ENCODE measurements at places on chromosomes 16 and 17.

DNA sequence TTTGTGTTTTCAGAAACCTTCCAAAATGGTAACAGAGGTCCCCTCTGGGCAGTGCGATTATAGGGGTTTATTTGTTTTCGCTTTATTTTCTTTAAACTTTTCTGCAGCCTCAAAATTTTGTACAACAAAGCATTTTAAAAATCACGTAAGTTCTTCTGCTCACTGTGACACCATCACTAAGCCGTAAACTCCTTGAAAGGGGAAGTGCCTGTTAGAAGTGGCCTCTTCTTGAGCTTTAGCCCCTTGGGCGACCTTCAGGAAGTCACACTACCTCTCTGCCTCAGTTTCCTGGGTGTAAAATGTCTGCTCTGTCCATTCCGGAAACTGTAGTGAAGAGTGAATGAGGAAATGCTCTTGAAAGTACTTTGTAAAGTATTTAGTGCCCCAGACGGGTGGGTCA, 26.6 kb downstream of the ARHGAP27 start:
- no peak for DNase-seq

- DNase-seq, result no peak
These were observed 15.7 kb downstream of the BCAR1 start for GRCh38 chr16:75235721-75236193.

GRCh38 chr16:70757183-70757582, 43.8 kb downstream of the VAC14 start:
- no peak for DNase-seq

DNA sequence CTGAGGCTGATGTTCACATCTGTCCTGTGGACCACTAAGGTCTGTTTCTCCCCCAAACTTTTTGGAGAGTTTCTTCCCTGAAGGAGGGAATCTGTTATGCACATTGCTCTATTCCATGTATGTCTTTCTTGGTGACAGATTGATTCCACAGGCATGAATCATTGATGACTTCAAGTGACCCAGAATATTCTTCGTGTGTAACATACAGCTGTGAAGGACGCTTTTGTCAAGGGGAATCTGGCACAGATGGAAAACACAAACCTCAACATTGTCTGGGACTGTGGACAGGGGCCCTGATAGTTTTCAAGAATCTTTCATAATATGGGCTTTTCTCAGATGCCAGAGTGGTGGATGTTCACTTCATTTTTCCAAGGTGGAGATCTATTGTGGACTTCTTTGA, 223.1 kb upstream of the MAF start:
- no peak for DNase-seq

DNA sequence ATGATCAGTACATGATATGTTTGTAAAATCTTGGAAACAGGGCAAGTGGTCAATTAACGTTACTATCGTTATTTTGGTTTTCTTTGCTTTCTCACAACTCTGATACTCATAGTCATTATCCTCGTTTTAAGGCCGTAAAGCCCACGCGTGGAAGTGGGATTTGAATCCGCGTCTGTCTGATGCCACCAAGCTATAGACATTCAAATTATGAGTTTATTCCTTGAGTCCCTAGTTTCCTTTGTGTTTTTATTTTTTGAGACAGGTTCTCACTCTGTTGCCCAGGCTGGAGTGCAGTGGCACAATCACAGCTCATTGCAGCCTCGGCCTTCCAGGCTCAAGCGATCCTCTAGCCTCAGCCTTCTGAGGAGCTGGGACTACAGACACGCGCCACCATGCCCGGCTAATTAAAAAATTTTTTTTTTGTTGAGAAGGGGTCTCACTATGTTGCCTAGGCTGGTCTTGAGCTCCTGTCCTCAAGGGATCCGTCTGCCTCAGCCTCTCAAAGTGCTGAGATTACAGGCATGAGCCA, 1.0 kb downstream of the DCTN5 start:
- DNase-seq, result no peak

DNA sequence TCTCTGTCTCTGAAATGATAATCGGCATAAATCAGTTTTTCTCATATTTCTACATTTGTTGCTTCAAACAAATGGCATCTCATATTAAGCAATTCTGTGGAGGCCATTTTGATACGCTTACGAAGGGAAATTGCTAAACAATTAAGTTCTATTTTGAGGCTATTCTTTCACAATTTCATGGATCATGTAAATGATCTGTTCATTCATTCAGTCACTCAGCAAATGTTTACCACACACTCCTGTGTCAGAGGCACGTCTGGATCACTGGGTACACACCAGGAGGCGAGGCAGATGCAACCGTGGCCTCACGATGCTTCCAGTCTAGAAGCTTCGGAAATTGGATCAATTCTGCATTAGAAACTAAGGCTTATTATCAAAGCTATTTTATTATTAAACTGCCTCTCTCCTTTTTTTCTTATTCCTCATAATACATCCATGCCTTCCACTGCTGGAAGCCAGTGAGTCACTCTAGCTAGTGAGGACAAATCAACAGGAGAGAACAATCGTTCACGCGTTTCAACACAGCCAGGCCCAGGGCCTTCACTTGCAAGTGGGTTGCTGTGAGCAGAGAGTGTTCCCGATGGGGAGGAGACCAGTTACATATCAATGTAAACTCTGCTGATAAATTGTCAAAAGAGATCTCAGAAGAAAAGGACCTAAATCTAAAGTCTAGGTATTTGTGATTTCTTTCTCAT, 11.3 kb upstream of the SLC39A11 start:
- no peak for DNase-seq

DNA sequence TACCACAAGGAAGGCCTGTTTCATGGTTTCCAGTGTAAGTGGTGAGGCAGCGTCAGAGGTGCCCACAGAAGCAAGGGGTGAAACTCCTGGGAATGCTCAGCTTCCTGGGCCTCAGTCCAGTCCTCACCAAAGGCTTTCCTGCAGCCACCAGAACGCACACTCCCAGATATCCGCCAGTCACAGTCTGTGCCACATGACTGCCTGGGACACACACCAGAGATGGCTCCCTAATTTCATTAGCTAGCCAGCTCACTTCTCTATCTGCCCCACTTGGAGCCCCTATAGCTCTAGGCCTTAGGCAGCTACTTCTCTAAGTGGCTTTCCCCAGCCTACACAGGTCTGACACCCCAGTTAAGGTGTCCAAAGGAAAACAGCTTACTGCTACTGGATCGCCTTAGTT, 77.0 kb downstream of the CYTH1 start:
- DNase-seq, result no peak

- DNase-seq, result no peak
These were observed 15.7 kb downstream of the ETV4 start for GRCh38 chr17:43530288-43531081.

DNA sequence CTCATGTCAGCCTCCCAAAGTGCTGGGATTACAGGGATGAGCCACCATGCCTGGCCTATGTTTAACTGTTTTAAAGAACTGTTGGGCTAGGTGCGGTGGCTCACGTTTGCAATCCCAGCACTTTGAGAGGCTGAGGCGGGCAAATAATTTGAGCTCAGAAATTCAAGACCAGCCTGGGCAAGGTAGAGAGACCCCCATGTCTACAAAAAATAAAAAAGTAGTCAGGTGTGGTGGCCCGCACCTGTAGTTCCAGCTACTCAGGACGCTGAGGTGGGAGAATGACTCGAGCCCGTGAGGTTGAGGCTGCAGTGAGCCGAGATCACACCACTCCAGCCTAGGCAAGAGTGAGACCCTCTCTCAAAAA, 1.9 kb upstream of the ITGAL start:
- no peak for DNase-seq

GRCh38 chr16:84600343-84601229, 17.3 kb downstream of the COTL1 start:
- DNase-seq, result no peak

DNA sequence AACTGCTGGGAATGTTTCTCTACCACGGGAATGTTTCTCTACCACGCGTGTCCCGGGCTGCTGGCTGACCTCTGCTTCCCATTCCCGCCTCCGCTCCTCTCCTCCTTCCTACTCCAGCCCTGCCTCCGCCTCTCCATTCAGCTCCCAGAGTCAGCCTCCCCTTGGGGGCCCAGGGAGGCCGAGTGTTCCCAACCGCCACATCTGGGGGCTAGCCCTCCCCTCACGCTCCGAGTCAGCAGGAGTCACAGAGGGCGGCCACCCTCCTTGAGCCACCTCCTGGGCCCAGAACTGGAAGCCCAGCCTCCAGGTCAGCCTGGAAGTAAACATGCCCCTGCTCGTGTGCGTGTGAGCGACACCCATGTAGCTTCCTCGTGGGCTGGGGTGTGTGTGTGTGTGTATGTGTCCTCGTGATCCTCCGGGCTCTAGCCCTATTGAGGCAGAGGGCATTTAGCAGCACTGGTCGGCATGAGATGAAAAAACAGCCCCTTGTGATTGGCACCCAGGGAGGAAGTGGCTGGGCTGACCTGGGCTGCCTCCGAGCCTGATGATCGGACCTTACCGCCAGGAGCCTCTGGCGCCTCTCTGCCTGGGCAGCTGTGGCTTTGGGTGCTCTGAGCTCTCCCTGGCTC, 7.3 kb downstream of the CYGB start:
- no peak for DNase-seq

DNA sequence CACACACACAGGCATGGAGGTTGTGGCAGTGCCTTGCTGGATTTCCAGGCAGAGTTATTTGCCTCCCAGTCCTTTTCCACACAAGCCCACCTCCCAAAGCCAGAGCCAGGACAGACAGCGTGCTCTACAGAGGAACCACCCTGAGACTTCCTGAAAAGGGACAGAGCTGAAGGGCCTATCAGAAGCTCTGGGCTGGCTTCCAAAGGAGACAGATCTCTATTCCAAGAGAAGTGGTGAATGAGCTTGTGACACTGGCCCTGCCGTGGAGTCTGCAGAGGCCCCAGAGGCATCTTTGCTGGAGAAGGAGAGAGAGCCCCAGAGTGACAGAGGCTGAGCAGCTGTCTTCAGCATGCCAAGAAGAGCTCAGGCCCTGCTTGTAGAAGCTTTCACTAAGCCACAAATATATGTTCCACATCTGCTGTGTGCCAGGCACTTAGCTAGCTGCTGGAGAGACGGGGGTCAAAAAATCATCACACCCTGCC, 8.3 kb upstream of the LPCAT2 start:
- no peak for DNase-seq

GRCh38 chr17:14270508-14270907, 30.4 kb upstream of the HS3ST3B1 start:
- no peak for DNase-seq

- DNase-seq, result no peak
These were observed 662.0 kb downstream of the WWOX start for GRCh38 chr16:78761427-78761826.

DNA sequence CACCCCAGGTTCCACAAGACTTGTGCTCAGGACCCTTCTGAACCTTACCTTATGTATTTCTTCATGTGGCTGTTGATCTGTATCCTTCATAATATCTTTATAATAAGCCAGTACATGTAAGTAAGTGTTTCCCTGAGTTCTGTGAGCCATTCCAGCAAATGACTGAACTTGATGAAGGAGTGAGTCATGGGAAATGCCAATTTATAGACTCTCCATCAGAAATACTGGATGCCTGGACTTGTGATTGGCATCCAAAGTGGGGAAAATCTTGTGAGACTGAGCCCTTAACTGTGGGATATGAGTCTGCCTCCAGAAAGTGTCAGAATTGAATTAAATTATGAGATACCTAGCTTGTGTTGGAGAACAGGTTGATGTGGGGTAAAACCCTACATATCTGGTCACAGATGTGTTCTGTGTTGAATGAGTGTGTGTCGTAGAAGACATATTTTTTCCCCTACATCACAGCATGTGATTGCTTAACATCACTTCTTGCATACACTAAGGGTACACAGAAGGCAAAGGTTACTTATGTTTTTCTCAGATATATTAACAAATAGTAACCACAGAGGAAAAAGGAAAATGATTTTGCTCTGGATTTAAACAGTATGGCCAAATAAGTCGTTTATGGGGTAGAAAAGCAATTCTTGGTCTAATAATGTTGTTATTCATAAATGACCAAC, 70.2 kb upstream of the NETO2 start:
- no peak for DNase-seq

DNA sequence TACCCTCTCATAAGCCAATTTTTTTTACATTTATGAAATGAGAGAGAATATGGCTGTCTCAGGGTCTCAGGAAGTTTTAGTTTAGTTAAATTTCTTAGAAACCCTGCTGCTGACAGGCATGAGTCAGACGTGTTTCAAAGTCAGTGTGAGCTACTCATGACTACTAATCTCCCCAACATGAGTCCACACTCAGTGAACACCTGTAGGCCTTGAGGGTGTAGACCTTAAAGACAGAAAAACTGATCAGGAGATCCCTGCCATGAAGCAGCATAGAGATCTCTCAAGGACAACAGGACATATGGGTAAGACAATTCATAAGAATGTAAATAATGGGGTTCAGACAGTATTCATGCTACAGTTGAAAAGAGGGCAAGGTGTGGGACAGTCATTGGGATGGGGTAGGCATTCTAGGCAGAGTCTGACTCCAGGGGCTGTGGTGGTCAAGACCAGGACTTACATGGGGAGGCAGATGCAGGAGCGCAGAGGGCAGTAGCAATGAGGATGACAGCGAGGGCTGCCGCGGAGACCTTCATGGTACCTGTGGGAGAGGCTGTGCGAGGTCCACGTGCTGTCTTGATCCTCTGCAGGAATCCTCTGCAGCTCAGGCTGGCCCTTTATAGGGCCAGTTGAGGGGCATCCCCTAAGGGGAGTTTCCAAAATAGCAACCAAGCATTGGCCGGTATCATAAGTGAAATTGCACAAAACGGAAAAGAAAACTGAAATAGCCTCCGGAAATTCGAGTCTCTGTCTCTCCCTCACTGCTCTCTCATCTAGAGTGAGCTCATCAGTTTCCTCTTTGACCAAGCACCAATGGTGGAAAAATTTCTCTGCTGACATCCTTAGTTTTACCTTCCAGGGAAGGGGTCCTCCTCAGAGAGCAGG, at the start of gene CCL5:
CCL5 (minus strand) TSS at position 588 of the 882 bp plus-strand sequence.
- DNase-seq, result no peak

- DNase-seq, result no peak
These were observed 210.7 kb upstream of the NLRP1 start for GRCh38 chr17:5794881-5795506.

GRCh38 chr17:78658281-78658785, 81.1 kb upstream of the DNAH17 start:
- no peak for DNase-seq

GRCh38 chr17:4513113-4514032, 14.7 kb downstream of the SPNS2 start:
- DNase-seq, result no peak

- DNase-seq, result no peak
These were observed 501.6 kb upstream of the PSMD7 start for GRCh38 chr16:73794994-73795393.

DNA sequence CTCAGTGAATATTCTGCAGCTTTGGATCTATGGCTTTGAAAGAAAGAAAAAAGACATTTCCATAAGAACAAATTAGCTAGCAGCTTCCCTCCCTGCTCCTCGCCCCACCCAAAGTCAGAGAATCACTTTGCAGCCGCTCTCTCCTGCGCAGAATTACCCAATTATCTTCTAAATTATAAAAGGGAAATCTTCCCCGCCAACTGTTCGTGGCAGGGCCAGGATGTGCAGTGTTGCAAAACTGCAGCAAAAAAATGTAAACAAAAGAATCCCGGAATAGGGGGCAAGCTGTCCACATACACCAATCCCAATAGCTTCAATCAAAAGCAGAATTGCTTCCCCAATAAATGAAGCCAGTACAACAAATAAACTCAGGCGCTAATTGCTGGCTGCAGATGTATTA, 510.6 kb downstream of the RBFOX1 start:
- no peak for DNase-seq

- no peak for DNase-seq
These were observed 9.7 kb downstream of the C16orf54 start for GRCh38 chr16:29736112-29736511.

GRCh38 chr17:15438491-15439105, 28.8 kb downstream of the CDRT4 start:
- no peak for DNase-seq
